HFF-Myc (cell line): ENCODE measurements at places on chromosomes 3 and 15.
A peak's percentile ranks its signal among the peaks of the same experiment; 100 is the strongest.

DNA sequence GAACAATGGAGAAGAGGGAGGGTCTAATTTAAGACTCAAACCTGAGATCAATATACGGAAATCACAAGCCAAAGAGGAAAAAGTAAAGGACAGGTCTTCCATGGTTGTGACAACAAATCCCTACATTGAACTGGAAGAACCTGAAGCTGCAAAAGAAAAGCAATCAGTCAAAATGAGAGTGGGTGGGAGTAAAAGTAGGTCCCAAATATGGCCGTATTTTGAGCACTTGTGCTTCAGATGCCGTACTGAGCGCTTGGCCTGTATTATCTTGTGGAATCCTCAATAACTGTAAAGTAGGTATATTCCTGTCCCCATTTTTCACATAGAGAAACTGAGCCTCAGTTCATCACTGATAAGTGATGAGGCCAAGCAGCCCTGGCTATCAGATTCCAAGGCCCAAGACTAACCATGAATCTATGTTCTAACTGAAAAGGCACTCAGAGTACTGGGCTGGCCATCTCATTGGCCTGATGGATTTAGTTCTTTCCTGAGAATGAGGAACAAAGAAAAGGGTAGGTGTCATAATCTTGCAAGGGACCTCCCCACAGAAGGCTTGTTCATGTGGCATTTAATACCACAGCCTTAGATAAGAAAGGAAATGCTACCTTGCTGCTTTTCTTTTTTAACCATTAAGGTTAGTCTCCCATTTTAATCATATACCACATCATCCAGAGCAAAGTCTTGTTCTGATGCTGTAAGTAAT, 52.5 kb downstream of the LRRN1 start:
- no peak for DNase-seq

GRCh38 chr3:107753494-107753893, 230.7 kb downstream of the BBX start:
- DNase-seq, result peak; percentile 14

- DNase-seq, result no peak
Measured at GRCh38 chr3:88013592-88013991, 45.2 kb downstream of the CGGBP1 start.

DNA sequence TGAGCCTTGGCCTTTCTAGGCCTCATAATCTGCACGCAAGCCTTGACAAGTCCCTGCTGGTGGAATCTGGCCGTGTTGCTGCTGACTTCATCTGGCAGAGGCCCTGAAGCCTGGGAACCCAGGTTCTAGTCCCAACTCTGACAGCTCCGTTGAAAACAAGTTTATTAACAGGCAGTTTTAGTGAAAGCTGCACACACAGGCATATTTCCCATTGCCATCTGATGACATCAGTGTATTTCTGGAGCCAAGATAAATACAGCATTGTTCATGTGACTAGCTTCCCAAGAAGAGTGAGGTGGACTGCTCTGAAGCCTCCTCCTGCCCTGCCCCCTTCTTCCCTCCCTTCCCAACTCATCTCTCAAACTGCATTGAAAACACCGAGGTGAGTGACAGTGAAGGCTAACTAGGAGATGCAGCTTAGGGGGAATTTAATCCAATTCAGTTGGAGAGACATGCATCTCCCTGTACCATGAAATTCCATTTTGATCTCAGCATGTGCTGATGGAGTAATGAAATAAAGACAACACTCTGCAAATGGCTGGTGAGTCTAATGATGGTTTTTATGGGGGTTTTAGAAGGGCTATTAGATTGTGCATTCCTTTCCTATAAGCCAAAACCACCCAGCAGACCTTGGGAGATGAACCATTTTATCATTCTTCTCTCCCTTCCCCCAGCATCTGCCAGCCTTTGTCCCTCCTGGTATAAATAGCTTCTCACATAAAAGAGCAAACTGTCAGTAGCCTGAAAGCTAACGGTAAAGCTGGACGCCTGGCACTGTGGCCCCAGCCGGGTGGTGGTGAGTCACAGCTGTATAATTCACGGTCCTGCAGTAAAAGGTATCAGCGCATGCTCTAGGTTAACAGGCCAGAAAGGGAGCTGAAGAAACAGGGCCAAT, 38.0 kb downstream of the PRICKLE2 start:
- DNase-seq, result peak; percentile 94

GRCh38 chr3:4373669-4374068, 70.5 kb downstream of the SETMAR start:
- DNase-seq, result no peak

DNA sequence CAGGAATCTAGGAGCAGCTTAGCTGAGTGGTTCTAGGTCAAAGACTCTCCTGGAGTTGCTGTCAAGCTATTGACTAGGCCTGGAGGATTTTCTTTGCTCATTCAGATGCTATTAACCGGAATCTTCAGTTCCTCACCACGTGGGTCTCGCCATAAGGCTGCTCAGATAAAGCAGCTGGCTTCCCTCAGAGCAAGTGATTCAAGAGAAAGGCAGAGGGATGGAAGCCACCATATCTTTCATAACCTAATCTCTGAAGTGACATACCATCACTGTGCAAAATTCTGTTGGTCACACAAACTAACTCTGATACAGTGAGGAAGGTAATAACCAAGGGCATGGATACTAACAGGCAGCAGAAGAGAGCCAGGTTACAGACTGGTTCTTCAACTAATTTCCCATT, 72.7 kb upstream of the FLNB start:
- DNase-seq, result no peak
